NB4 (cell line): ENCODE measurements at places on chromosomes 7 and 10.

GRCh38 chr10:130044067-130045061 lies 66.3 kb downstream of the C10orf143 start:
- DNase-seq = no peak

DNA sequence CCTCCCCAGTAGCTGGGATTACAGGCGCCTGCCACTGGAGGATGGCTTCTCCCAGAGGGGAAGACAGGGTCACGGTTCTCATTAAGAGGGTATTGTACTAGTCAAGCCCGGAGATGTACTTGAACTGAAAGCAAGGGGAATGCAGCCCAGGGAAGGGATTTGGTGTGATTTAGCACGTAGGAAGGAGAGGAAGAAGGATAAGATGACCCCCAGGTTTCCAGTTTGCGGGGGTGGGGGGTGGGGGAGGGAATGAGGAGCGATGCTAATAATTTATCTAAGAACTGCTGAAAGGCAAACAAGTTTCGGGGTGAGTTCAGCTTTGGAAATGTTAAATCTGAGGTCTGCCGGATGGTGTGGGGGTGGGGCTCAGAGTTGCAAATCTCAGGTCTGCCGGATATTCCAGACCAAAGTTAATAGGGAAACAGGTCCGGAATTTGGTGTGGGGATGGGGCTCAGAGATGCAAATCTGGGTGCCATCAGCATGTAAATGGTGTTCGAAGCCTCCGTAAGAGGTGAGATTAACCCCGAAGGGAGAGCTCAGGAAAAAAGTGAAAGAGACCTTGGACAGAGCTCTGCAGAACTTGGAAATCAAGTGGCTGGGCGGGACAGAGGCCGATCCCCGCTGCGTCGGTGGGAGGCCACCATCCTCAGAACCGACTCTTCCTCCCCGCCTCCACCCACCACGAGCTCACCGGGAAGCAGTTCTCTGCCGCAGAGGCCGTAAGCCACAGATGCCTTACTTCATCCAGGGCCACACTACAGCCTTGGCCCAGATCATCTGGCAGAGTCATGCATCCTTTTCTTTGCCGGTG lies 1.6 kb upstream of the SEPHS1 start:
- peak; percentile 62 for DNase-seq

- DNase-seq = no peak
Observed at GRCh38 chr10:110827410-110827809, 44.3 kb upstream of the PDCD4 start.

DNA sequence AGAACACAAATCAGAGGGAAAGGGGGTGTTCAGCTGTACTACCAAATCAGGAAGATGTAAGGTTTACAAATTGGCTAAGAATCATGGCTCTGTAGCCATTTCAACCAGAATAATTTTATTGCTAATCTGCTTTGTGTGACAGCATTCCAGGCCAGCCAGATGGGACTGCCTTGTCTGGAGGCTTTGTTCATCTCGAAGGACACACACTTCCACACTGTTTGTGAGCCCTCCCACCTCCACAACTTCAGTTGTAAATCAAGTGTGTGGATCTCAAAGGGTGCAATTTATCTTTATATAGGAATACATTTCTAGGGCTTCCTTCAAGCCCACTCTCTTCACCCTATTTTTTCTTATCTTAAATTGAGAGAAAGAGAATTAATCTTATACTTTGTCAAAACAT lies 6.9 kb upstream of the OIT3 start:
- DNase-seq = no peak

DNA sequence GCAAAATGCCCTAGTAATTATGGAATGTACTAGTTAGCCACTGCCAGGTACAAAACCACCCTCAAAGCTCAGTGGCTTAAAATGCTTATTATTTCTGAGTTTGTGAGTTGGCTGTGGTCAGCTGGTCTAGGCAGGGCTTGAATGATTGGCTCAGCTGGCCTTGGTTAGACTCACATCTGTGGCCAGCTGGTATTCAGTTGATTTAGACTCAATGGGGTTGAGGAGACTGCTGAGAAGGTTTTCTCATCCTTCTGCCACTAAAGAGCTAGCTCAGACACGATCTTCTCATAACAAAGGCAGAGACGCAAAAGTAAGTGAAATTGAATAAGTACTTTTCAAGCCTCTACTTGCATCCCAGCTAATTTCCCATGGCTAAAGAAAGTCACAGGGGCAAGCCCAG lies 57.1 kb upstream of the CYP2C18 start:
- no peak for DNase-seq

DNA sequence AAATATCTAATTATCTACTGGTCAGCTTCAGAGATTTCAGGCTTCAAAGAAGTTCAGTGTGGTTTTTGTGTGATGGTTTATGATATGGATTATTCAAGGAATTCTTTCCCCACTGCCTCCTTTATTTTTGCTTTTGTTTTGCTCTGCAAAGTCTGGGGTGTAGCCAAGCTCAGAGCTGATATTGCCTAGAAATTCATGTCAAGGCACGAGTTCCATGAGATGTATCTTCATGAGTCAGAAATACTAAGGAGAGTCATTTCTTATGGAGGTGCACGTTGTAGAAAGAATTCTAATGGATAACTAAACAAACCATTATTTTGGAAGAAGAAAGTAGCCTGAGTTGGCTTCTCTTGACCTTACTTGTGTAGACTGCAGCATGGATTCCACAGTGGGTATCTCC lies 37.4 kb downstream of the VIM start:
- DNase-seq = no peak

DNA sequence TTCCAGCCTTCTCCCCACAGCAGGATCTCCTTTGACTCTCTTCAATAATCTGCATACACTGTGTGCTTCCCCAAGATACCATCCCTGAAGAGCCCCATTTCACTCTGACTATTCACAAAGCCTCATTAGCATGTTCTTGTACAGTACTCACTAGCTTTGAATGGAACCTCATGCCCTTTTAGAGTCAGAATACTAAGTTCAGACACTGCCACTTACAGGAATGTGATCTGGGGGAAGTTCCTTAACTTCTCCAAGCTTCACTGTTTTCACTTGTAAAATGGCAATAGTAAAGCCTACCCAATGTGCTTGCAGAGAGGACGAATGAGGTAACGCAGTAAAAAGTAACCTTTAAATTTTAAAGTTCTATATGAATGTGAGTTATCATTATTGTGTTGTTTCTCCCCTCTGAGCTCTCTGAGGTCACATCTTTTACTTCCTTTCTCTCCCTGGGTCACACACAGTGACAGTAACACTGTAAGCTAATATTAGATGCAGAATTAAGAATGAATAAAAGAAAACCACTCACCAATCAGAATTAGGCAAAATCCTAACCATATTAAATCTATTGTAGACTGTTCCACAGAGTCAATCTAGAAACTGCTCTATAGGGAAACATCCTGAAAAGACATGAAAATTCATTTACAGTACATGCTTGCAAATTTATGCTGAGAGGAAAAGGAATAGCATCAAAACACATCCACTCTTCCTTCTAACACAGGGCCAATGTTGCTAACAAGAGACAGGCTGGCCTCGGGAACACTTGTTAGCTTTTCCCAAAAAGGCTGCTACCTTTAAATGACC lies 64.2 kb upstream of the IL6 start:
- DNase-seq = no peak
